ENCODE measurements at places on chromosomes 12 and 14.

- DNase-seq, result no peak
Observed at GRCh38 chr12:26109343-26109881, 15.4 kb downstream of the BHLHE41 start.

GRCh38 chr12:125187780-125188741 is 122.8 kb downstream of the AACS start:
- DNase-seq, result no peak

DNA sequence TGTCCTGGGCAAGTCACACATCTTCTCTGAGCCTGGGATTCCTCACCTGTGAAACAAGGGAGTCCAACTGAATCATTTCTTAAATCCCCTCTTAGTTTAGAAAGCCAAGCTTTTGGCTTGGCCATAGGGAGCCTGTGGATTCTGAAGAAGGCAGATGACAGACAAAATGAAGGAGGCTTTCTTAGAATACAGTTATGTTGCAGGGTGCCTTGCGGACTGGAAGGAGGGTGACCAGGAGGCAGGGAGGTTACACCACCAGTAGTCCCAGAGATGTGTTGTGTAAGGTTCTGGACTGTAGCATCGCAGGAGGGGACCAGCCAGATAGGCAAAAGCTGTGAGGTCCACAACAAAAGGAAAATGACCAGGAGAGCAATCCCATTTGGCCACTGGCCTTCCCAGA is 8.2 kb upstream of the ACVR1B start:
- no peak for DNase-seq

DNA sequence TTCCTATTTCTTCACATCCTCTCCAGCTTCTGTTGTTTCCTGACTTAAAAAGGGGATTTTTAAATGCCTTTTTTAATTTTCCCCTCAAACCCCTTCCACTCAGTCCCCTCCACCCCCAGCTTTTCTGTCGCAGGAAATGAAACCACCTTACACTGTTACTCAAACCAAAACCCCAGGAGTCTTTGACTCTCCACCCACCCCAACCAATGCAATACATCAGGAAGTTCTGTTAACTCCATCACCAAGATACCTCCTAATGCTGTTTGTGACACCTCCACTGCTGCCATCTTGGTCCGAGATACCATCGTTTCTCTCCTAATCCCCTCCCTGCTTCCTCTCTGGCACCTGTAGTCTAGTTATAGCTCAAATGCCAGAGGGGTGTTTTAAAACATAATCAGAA is 25.4 kb upstream of the CPM start:
- peak; percentile 55 for DNase-seq

GRCh38 chr12:97075161-97075933 is 168.3 kb downstream of the NEDD1 start:
- DNase-seq, result no peak

GRCh38 chr14:33229269-33229929 is 290.7 kb downstream of the NPAS3 start:
- DNase-seq, result no peak

DNA sequence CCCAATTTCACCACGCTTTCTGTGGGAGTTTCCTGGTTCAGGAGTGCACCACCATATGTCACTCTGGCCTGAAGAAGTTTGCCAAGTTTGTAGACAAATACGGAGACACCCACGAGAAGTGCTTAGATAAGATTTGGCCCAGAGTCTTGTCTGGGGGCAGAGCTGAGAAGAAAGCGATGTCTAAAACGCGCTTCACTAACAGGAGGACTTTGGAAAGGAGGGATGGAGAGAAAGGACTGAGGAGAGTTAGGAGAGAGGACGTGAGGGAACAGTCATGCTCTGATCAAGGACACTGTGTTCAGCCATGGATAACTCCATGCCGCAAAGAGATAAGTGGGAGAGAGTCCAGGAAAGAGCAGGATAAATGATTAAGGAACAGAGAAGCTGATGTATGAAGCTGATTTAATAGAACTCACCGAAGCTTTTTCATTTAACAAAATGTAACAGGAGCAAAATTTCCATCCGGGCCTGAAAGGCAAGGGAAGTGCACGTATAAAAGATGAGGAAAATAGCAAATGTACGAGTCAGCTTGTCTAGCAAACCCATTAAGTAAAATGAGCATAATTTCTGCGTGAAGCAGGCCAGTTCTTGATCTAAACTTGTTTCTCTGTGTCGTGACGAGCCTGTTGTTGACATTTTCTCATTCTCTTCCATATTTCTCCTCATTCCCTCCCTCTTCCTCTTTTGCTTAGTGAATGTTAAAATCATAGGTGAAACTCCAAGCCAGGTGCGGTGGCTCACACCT is 23.4 kb upstream of the MAP3K9 start:
- no peak for DNase-seq
